ENCODE measurements at places on chromosomes 3 and 15.

- no peak overlapping the region for H3K4me3 ChIP-seq
- no peak for DNase-seq
- H3K27me3 ChIP-seq = no peaks in the 10 kb centered on the region
- H3K27ac ChIP-seq = no peak overlapping the region
- H3K36me3 ChIP-seq = no peaks in the 10 kb centered on the region
- peaks cover 7% of the 10 kb centered on the region for H3K4me1 ChIP-seq
Observed at GRCh38 chr3:55780913-55781312, 293.8 kb upstream of the WNT5A start.

DNA sequence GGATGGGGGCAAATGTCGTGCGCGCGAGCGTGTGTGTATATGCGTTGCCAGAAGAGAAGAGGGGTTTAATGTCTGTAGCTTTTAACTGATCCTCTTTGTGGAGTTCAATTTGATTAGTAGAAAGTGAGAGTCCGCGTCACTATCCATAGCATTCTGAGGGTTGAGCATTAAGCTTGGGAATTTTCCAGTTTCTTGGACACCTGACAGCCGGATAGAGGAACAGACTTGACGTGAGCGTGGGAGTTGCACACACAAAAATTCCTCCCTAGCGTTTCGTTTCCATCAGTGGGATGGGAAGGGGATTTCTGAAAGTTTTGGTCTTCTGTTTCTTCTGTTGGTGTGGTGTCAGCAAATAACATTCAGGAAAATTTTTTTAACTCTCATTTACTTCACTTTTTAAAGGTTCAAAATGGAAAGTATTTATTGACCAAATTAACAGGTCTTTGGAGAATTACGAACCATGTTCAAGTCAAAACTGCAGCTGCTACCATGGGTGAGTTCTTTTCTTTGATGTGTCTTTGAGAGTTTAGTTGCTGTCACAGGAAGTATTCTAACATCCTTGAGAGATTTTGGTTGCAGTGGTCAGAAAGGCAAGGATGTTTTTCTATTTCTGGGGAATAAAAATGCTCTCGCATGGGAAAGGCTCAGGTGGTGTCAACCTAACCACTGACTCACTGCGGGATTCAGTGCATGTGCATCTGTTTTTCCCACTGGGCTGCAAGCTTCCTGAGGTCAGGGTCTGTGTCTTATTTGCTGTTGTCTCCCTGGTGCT, 841 bp downstream of the POGLUT1 start:
- peak overlapping the region; percentile 91 for H3K27ac ChIP-seq
- peaks cover 15% of the 10 kb centered on the region for H3K4me1 ChIP-seq
- H3K4me3 ChIP-seq = peak overlapping the region; percentile 89
- DNase-seq = no peak

DNA sequence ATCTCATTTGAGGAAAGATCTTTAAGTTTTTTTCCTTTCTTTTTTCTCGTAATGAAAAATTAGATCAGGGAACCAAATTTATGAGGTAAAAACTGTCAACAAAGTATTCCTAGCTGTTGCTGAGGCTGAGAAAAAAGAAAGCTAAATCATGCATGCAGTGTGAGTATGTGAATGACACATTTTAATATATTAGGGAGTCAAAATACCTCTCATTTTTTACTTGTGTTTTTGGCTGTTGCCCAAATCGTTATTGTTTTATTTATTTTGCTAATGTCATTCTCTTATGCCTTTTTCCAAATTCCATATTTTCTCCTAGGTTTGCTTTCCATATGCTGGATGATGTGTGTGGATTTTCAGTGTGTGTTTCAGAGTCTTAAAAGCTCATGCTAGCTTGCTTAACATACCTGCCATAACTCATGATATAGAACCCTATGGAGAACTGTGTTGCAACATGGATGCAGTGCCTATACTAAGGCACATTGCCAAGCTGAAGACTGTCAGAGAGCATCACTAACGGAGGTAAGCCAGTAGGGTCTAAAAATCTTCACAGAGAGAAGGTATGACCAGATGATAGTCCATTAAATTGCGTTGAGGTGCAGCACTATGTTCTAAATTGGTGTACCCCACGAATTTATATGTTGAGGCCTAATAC, 629.5 kb upstream of the KCNMB2 start:
- no peaks in the 10 kb centered on the region for H3K36me3 ChIP-seq
- H3K27ac ChIP-seq = no peak overlapping the region
- no peak overlapping the region for H3K4me3 ChIP-seq
- H3K27me3 ChIP-seq = no peaks in the 10 kb centered on the region
- peaks cover 13% of the 10 kb centered on the region for H3K4me1 ChIP-seq

DNA sequence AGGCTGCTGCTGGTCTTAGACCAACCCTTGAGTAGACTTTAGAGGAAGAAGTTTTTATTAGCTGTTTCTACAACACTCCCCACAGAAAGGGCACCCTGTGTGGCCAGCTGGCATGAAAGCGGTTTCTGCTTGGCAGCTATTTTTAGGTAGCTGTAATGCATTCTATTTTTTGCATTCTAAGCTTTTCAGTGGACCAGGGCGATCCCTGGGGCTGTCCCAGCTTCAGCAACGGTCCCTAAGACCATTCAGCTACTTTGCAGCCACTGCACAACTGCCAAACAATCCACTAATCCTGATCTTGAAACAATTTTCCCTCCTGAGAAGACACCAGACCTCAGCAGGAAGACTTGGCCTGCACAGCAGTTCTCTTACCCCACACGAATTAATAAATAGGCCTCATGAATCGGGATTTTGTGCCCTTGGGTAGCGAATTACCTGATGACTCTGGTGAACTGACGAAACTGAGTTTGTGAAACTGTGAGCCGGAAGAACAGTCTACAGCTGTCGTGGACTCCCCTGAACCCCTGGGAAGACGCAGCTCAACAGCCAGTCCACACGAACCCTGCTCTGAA, 14.6 kb upstream of the TFRC start:
- no peak overlapping the region for H3K4me3 ChIP-seq
- no peak overlapping the region for H3K27ac ChIP-seq
- peaks cover 2% of the 10 kb centered on the region for H3K4me1 ChIP-seq
- no peak for DNase-seq
- no peaks in the 10 kb centered on the region for H3K36me3 ChIP-seq

- H3K27me3 ChIP-seq = no peaks in the 10 kb centered on the region
- no peaks in the 10 kb centered on the region for H3K36me3 ChIP-seq
- no peak overlapping the region for H3K4me3 ChIP-seq
- peaks cover 38% of the 10 kb centered on the region for H3K4me1 ChIP-seq
Observed at GRCh38 chr3:193744822-193745684, 152.0 kb downstream of the OPA1 start.

DNA sequence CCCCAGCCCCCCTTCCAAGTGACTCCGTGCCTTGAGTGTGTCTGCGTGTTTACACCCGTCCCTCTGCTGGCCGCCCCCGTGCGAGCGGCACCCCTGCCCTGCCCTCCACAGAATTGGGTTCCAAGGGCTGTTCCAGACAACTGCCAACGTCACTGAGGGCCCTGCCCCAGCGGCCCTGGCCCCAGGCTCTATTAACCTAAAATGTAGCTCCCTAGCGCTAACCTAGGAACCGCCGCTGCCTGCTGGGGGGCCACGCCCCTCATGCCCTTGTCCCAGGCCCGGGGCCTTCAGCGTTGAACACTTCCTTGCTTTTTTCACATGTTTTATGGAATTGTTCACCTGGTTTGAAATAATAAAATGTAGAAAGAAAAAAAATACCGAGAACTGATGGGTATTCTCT, 10.0 kb upstream of the SEMA3B start:
- DNase-seq = no peak
- H3K36me3 ChIP-seq = peaks cover 11% of the 10 kb centered on the region
- H3K27ac ChIP-seq = peak overlapping the region; percentile 87
- H3K4me3 ChIP-seq = no peak overlapping the region
- H3K4me1 ChIP-seq = peaks cover 33% of the 10 kb centered on the region
- no peaks in the 10 kb centered on the region for H3K27me3 ChIP-seq

- no peak overlapping the region for H3K4me3 ChIP-seq
- H3K4me1 ChIP-seq = no peaks in the 10 kb centered on the region
- DNase-seq = no peak
- peaks cover 71% of the 10 kb centered on the region for H3K27me3 ChIP-seq
- H3K36me3 ChIP-seq = no peaks in the 10 kb centered on the region
Observed at GRCh38 chr15:88703533-88703932, 64.7 kb downstream of the ISG20 start.

DNA sequence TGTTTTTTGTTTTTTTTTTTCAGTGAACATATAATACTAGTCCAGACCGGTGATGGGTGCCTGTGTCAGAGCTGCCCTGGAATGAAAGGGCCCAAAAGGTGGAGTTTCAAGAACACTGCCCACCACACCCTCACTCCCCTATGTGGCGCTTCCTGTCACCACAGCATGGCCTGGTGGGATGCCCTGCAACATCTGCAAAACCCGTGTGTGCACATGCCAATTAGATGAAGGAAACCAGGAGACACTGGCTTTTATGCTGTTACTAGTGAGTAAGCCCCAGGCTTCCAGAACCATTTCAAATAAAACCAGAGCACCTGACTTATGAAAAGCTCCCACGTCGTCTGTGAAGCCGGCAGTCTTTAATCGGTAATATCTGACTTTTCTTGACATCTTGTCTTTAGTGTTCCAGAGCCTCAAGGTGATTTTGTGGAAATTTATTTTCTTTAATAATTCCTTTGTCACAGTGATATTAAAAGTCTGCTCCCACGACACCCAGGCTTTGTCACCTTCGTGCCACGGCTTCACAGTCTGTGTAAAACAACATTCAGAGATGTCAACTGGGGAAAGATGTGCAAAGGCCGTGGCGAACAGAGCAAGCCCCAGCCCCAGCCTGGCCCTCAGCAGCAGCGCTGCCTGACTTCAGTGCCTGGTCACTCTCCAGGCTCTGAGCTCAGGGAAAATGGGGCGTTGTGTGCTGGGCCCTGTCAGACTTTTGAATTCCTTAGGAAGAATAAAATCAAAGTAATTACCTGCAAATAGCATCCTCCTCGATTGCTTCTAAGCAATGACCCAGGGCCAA, 6.4 kb downstream of the CFAP92 start:
- peak overlapping the region; percentile 24 for H3K27ac ChIP-seq
- peaks cover 2% of the 10 kb centered on the region for H3K27me3 ChIP-seq
- peaks cover 8% of the 10 kb centered on the region for H3K4me1 ChIP-seq
- no peak overlapping the region for H3K4me3 ChIP-seq
- H3K36me3 ChIP-seq = no peaks in the 10 kb centered on the region
- no peak for DNase-seq

GRCh38 chr3:35498506-35499210, 140.7 kb upstream of the ARPP21 start:
- no peak overlapping the region for H3K4me3 ChIP-seq
- H3K36me3 ChIP-seq = no peaks in the 10 kb centered on the region
- H3K27ac ChIP-seq = no peak overlapping the region
- peaks cover 7% of the 10 kb centered on the region for H3K4me1 ChIP-seq
- DNase-seq = no peak

DNA sequence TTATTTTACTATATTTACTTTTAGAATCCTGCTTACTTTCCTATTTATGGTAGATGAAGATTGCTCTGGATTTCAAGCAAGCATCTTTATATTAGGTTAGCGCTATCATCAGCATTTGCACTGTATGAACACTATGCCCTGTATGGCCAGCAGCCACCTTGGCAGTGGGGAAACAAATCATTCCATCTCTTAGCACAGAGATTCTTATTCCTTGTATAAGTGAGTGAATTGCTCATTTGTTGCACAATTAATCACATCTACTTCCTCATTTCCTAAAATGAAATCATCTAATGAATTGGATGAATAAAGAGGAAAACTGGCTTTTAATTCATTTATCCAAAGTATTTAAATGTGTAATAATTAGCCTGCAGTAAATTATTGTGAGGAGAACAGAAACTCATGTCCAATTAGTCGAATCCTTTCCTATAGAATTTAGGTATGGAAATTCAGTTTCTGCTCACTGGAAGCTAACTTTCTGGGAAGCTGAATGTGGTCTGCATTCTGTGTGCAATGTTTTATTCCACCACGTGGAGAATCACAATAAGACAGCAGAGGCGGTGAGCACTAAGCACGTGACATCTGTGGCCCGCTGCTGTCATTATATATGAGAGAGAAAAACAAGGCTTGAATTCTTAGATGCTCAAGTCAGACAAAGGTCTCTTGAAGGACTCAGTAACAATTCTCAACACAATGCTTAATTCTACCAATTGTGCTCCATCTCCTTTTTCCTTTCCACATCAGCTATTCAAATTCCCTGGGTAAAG, 93.4 kb downstream of the PEX5L start:
- H3K4me1 ChIP-seq = no peaks in the 10 kb centered on the region
- no peak overlapping the region for H3K4me3 ChIP-seq
- H3K36me3 ChIP-seq = no peaks in the 10 kb centered on the region
- peaks cover 22% of the 10 kb centered on the region for H3K27me3 ChIP-seq
- no peak for DNase-seq
- H3K27ac ChIP-seq = no peak overlapping the region

DNA sequence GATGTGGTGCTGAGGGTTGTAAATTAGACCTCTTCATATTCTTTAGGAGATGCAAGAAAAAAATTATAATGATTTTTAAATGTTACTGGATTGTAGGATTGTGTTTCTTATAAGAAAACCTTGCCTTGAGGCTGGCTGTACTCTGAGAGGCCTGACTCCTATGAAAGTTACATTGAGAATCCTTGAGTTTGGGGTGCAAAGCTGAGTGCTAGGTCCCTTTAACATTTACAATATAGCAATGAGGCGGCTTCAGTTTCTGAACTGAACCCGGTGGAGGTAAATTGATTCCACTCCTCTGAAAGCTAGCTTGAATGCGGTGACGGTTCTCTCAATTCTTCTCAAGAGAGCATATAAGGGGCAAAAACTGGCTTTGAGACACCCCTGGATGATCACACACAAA, at the start of gene TMPRSS7:
Gene TMPRSS7, plus strand, starts transcription at position 301 of the 400 bp plus-strand sequence. CDS start 110 bp downstream, outside the sequence.
- H3K36me3 ChIP-seq = peaks cover 1% of the 10 kb centered on the region
- H3K27ac ChIP-seq = no peak within 1 kb of the TSS
- no peaks in the 10 kb centered on the region for H3K27me3 ChIP-seq
- no peak within 1 kb of the TSS for H3K4me3 ChIP-seq
- peaks cover 1% of the 10 kb centered on the region for H3K4me1 ChIP-seq
- DNase-seq = no peak

DNA sequence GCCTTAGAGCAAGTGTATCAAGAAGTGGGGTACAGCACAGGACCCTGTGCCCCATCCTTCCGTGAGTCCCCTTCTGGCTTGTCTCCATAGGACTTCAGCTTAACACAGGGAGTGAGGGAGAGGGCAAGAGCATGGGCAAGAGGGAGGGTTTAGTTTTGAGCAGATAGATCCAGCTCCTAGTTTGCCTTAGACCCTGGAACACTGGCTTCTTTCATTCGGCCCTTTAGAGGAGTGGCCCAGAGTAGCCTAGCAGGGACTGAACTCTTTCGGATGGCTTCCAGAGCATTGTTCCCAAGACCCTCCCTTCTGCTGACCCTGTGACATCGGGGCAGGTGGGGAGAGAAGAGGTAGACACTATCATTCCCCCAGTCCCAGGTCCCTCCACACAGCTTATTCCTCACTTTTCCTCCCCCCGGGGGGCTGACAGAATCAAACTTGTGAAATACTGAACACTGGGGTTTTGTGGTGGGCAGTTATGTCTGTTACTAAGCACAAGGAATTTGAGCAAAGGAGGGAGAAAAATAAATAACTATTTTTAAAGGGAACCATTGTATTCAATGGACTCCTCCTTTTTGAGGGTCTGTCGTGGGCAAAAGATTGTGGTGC, 289.6 kb upstream of the C2CD4B start:
- peaks cover 22% of the 10 kb centered on the region for H3K4me1 ChIP-seq
- H3K4me3 ChIP-seq = no peak overlapping the region
- DNase-seq = no peak
- no peaks in the 10 kb centered on the region for H3K36me3 ChIP-seq

- peak overlapping the region; percentile 59 for H3K27ac ChIP-seq
- peaks cover 6% of the 10 kb centered on the region for H3K4me1 ChIP-seq
- H3K27me3 ChIP-seq = no peaks in the 10 kb centered on the region
- no peak overlapping the region for H3K4me3 ChIP-seq
Observed at GRCh38 chr15:40558952-40559742, 5.7 kb downstream of the CCDC32 start.

- peak; percentile 72 for DNase-seq
- H3K4me3 ChIP-seq = peak overlapping the region; percentile 99
- peaks cover 8% of the 10 kb centered on the region for H3K36me3 ChIP-seq
- peaks cover 9% of the 10 kb centered on the region for H3K27me3 ChIP-seq
Observed at GRCh38 chr15:58988006-58988785, 733 bp downstream of the RNF111 start.

Measured in progenitor cell of endocrine pancreas (in vitro differentiated cells).